ENCODE measurements at places on chromosomes 11 and 22.

DNA sequence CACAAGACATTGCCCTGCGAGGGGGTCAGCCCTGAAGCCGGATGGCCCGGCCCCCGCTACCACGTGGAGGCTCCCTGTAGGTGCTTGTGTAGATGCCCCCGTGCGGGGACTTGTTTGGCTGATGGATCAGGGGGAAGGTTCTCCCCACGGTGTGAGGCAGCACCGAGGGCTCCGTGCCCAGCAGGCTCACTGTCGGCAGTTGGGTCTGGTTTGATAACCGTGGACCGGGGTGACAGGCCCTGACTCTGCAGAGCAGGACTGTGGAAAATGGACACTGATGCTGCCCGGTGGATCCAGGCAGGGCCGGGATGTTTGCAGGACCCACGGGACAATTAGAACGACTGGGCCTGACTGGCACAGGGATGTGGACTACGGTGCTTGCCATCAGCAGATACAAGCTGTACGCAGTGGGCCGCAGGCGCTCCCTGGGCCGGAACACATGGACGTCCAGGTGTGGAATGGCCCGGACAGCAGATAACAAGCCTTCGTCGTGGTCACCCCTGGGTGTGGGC is 19.0 kb downstream of the KCNQ1 start:
- DNase-seq, result no peak

DNA sequence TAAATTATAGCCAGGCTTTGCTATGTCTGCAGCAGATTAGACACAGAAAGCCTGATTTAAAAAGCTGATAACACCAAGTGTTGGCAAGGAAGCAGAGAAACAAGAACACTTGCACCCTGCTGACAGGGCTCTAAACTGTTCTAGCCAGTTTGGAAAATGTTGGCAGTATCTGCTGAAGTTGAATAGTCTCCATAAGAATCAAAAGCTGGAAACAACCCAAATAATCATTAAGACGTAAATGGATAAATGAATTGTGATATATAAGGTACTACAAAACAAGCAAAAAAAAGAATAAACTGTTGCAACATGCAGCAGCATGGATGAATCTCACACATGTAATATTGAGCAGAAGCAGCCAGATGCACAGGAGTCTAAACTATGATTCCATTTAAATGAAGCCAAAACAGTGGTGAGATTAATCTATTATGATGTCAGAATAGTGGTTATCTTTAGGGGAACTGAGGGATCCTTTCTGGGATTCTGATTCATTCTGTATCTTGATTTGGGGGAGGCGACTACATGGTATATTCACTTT is 40.4 kb upstream of the ADORA2A start:
- DNase-seq, result no peak

GRCh38 chr11:110069158-110069737 is 23.9 kb upstream of the ZC3H12C start:
- no peak for DNase-seq

DNA sequence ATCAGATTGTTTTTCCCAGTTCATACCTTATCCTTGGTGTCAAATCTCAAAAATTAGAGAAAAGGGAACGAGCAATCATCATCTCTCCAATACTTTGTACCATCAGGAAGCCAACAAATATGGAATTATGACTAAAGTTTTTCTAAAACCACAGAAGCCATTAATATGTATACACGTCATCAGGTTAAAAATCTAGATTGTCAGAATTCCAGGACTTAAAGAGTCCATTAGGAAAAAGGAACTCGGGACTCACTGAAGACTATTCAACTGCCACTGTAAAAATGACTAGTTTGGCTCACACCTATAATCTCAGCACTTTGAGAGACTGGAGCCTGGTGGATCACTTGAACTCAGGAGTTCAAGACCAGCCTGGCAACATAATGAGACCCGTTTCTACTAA is 344.4 kb upstream of the LRRC4C start:
- no peak for DNase-seq

DNA sequence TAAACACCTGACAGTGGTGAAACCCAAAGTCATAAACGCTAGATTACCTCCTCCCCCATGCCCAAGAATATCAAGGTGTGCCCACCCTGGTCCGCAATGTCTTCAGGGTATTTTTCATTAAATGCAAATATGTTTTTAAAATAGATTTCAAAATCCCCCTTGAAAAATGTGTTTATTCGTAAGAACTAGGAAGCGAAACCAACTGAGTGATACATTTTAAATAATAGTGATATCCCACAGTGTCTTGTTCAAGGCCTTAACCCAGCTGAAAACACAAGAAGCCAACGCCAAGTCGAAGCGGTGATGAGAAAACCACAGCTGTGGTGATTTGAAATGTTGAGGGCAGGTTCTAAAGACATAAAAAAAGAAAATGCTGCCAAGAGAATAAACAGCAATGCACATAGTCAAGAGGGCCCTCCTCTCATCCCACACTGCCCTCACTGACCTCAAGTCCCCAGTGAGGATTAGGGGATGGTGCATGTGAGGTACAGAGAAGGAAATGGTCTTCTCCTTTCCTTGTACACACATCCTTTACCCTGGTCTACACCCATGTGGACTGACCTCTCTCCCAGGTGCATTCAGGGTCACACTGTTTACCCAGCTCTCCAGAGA is 25.5 kb downstream of the KCNJ1 start:
- no peak for DNase-seq

- DNase-seq, result no peak
These were observed 8.2 kb upstream of the TENM4 start for GRCh38 chr11:79449040-79449439.

GRCh38 chr22:49016909-49017481 is 810.7 kb downstream of the BRD1 start:
- DNase-seq, result no peak

- no peak for DNase-seq
These were observed 29.0 kb downstream of the TTLL1 start for GRCh38 chr22:43060183-43060582.

GRCh38 chr11:16862726-16863125 is 124.3 kb downstream of the C11orf58 start:
- DNase-seq, result no peak

DNA sequence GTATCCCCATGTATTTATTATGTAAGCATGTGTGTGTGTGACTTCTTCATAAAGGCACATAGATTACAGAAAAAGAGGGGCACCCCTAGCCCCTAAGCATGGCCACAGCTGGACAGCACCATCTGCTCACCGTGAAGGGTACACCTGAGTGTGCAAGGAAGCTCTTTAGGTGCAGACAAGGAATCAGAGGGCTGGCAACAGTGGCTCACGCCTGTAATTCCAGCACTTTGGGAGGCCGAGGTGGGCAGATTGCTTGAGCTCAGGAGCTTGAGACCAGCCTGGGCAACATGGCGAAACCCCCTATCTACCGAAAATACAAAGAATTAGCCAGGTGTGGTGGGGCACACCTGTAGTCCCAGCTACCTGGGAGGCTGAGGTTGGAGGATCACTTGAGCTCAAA is 56.3 kb downstream of the DGCR2 start:
- DNase-seq, result no peak

DNA sequence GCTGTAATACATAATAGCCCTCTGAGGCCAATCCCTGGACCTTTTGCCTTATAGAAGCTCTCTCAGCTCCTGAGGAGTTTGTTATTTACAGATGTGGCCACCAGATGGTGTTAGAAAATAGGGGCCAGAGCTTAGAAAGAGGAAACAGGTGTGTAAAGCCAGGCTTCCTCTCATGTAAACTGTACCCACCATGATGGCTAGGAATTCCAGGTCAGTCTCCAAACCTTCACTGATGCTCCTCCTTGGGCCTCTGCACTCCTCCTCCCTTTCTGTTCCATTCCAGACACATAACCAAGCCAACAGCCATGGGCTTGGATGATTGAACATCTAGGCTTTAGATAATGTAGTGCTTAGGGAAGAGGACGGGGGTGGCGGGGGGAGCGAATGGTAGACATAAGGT is 39.7 kb downstream of the USP35 start:
- DNase-seq, result no peak

DNA sequence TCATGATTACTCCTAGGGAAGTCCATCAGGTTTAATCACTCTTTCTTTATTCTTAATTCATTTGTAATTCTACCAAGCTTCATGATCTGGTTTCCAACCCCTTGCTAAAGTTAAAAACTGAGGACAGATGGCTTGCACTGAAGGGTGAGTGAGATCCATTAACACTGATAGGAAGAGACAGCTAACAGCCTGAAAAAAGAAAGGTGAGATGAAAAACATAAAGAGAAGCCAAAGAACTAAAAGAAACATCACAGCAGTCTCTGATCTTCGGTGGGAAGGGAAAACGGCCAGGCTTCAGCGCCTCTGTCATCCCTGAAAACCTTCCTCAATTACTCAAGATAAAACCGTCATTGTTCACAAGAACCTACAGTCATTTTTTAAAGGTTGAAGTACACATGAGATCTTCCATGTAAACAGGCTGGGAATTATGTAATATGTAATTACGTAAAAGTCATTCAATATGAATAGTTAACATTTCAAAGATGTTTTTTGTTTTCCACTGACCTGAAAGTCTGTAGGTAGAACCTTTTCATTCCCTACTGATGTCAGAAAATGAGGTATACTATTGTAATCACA is 41.3 kb downstream of the VSIG10L2 start:
- no peak for DNase-seq

GRCh38 chr11:78990261-78990660 is 415.6 kb upstream of the NARS2 start:
- no peak for DNase-seq

DNA sequence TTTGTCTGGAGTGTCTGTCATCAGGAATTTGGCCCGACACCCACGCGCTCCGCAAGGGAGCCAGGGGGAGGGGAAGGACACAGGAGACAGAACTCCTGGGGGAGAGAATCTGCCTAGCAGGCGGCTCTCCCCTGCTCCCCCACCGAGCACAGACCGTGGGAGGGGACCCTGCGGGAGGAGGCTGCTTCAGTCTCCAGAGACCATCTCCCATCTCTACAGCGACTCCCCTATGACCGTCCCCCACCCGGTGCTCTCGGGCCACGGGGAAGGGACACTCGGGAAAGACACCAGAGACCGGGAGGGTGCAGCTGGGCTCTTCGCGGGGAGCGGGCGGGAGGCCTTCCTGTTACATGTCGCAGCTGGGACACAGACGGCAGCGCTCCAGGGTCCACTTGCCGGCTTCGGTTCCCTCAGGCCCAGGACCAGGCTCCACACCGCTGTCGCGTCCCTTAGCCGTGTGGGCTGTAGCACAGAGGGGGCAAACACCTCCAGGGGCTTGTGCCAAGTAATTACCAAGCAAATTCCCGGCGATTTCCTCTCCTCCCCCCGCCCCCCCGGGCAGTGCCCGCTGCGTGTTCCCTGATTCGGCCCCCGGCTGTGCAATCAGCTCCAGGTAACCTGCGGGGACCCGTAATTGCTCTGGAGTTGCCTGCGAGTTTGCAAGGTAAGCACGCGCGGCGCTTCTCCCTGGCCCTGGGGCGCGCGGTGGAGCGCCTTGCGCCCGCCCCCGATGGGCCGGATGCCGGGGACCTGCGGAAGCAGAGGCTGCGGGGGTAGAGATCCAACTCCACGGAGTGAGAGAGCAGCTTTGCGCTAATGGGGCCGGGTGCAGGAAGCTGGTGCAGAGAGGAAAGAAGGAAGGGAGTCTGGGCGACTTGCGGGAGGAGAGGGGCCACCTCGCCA is 155.1 kb upstream of the CADM1 start:
- no peak for DNase-seq

GRCh38 chr22:17781319-17782031 is 7.2 kb upstream of the BID start:
- DNase-seq, result no peak

- DNase-seq, result no peak
These were observed 25.2 kb downstream of the LIF start for GRCh38 chr22:30221121-30221992.

- DNase-seq, result no peak
These were observed 11.3 kb upstream of the PIM3 start for GRCh38 chr22:49948958-49949913.

- no peak for DNase-seq
These were observed 1055.7 kb downstream of the JRKL start for GRCh38 chr11:97445561-97445960.

GRCh38 chr11:124481365-124482323 is 36.1 kb upstream of the OR8B8 start:
- DNase-seq, result peak; percentile 41

DNA sequence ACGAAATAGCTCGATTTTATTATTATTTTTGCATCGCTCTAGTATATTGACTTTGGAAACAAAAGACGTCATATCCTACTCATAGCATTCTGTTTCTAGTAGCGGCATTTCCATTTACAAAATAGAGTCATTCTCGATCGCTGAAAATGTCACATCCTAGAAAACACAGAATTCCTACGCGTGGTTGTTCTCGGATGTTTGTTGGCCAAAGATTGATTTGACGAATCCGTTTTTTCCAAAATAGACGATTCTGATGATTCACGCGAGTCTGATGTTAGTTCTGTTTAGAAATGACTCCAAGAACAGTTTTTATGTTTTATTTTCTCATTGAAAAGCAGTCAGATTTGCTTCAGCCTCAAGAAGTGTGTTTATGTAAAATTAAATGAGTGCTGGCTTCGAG is 47.6 kb downstream of the SMIM38 start:
- DNase-seq, result no peak

DNA sequence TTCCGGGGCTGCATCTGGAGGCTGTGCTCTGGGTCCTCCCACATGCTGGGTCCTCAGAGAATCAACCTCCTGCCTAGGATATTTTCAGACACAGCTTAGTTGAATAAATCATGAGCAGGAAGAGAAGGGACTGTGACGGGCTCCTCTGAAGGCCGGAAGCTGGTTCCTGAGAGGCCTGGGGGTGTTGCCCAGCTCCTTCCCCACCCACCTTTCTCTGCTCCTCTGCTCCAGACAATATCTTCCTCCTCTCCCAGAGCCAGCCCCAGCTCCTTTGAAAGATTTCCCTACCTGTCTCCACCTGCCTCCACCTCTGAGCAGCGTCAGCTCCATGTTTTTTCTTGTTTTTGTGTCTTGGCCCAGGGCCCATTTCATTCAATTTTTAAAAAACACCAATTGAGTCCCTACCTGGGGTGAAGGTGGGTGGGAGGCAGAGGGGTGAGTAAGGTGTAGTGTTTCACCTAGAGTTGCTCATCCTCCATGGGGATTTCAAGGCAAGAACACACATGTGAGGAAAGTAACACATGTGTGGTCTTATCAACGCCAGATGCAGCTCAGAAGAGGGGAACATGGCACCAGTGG is 24.8 kb upstream of the THY1 start:
- DNase-seq, result peak; percentile 14

DNA sequence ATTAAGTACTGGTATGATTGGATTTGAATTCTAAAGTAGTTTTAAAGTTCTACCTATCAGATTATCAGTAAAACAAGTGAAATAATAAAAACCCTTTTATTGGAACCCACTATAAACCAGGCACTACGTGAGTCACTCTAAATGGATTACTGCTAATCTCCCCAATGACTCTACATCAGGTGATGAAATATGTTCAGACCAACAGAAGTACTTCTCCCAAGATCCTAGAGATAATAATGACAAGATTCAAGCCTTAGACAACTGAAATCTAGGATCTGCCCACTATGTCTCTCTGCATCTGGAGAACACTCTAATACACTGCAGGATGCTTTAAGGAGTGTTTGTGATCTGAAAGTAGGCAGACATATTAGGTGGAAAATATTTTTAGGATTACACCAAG is 652.1 kb upstream of the CHORDC1 start:
- no peak for DNase-seq

DNA sequence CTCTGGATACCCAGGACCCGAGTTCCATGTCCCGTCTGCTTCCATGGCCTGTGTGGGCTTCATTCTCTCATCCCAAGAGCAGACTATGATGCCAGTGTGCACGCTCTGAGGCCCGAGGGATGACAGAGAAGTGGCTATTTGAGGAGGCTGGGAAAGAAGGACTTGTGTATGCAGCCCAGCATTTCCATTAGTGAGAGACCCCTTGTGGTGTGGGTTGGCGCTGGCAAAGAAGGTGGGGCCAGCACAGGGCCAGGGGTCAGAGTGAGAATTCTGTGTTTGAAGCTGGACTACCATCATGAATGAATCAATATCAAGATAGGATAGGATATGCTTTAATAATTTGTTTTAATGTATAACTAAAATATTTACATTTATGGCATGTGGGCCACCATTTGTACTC is 200.8 kb downstream of the HIPK3 start:
- no peak for DNase-seq

All from occipital lobe (tissue), 3 donors.